Glomerular endothelial cell (primary cell): ENCODE measurements at places on chromosomes 4 and X.

DNA sequence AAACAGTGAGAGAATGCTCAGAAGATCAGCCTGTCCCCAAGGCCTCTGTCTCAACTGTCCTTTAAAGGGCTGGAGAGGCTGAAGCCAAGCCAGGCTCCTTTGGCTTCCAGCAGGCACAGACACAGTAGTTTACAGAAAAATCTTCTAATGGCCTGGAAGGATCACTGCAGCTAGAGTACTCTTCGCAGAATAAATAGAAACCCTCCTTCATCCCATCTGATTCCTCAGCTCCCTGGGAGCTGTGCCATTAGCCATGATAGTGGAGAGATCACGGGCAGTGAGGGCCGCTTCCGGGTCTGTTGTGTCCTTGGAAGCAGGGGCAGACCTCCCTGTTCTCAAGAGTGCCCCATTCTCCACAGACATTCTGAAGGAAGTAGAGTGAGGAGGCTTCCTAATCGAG is 63.1 kb downstream of the CCNI start:
- no peak for DNase-seq

DNA sequence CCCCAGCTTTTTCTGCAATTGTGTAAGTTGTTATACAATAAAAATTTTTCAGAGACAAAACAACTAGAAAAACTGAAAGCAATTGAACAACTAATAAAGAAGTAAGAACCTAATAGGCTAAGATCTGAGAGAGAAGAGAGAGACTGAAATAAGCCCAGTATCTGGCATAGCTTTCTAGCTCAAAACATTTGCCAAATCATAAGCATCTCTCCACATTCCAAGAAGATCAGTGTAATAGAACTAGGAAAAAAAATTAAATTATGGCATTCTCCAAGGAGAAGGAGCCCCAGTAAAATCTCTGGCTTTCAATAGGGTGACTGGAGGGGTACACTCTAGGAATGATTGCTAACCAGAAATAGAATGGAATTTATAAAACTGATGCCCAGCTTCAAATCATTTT is 19.0 kb upstream of the PPP3CA start:
- DNase-seq: no peak

GRCh38 chrX:145484740-145485139 is 237.4 kb downstream of the SPANXN1 start:
- DNase-seq: no peak

DNA sequence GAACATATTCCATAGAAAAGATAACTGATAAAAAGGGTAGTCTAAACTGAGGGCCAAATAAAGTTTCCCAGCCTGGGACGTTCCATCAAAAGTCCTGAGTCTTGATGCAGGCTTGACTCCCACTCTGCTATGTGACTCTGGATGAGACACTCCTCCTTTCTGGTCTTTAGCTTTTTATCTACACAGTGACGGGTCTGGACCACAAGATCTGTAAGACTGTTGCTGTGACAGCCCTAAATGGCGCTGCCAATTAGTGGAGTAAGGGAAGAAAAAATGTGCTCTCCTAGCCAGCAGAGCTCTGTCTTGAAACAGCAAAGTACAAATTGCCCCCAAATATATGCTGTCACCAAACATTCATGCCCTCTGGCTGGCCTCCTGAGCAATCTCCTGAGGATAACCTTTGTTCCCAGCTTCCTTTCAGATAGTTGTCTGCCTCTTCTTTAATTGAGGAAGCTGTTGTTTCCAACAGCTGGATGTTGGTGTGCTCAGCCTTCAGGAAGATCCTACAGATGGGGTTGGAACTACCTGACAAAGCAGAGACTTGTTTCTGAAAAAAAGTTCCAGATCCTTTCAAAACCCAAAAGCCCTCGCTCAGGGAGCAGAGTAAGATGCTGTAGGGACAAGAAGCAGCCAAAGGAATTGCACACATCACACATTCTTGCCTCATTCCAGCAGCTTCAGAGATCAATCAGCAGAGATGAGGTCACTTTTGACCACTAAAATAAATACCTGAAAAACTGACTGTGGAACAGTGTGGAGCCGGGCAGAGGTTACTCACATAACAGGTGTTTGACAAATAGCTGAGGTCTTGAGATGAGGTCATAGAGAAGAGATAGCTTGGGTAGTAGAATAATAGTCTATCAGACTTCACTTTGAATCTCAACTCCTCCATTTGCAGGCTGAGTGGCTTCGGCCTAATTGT is 383.4 kb upstream of the FGF13 start:
- DNase-seq: no peak

- no peak for DNase-seq
These were observed 2308.1 kb upstream of the AGA start for GRCh38 chr4:179750374-179750773.

DNA sequence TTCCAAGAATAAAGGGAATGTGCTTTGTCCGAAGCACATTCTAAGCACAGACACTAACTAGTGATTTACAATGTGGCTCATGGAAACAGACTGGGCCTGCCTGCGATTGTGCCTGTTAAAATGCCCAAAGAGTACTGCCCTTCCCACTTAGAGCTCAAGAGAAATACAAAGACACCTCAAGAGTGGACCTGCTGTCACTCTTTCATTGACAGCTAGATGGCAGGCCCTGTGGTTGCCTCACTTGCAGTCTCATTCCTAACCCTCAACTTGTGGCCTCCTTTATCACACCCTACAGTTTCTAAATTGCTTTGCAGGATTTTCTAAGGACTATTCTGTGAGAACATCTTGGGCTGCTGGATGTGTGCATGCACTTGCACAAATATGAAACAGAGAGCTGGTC is 331.0 kb upstream of the EMCN start:
- DNase-seq: no peak

- DNase-seq: no peak
These were observed 36.4 kb upstream of the ADH4 start for GRCh38 chr4:99180382-99181070.

DNA sequence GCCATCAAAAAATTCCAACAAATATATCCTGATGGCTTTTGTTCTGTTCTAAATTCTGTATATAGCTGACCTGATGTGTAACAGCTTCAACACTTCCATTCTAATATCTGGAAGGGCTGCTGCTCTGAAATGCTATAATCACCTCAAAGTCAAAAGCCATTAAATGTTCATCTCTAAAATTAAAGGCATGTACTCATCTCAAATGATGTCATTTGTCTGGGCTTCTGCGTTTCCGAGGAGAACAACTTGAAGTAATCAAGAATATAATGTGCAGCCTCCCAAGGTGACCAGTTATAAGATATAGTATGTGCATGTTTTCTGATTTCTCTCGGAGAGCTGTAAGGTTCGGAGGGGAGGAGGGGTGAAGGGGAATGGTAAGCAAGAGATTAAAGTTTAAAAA is 237.6 kb downstream of the SCFD2 start:
- DNase-seq: no peak

DNA sequence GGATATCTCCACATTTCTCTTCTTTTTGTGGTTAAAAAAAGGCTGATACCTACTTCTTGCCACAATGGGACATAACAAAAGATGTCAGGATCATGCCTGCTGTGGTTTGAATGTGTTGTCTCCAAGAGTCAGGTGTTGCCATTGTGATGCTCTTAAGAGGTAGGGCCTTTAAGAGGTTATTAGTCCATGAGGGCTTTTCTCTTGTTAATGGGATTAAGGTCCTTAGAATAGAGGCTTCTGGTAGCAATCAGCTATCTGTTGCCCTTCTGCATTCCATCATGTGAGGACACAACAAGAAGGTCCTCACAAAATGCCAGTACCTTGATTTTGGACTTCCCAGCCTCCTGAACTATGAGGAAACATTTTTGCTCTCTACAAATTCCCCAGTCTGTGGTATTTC is 191.4 kb downstream of the GBA3 start:
- no peak for DNase-seq
